ENCODE measurements at places on chromosomes 11 and 22. TPM values are rescaled to one million over a fixed set of nuclear protein-coding genes. Genes with fewer than 3 reads are reported as not detected.

DNA sequence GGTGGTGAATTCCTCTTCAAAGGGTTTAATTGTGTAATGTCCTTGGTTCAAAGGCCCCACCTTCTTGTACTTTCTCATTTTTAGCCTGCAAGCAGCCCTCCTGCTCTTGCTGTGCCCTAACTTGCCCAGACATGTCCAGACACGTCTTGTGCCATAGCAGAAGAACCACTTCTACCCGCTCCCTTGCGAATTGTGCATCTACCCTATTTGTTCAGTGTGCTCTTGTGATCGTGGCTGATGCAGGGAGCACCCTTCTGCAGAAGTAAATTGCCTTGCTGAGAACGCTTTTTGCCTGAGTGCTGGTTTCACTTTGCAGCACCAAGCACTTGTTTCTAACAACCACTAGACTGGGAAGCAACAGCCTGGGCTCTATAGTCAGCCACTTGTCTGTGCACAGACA is 249.4 kb downstream of the SBF2 start:
- DNase-seq: no peak
- no peaks in the 10 kb centered on the region for H3K4me1 ChIP-seq
- no peaks in the 10 kb centered on the region for H3K36me3 ChIP-seq
- no peak overlapping the region for H3K27ac ChIP-seq
- H3K27me3 ChIP-seq: no peaks in the 10 kb centered on the region
- H3K4me3 ChIP-seq: no peak overlapping the region

- no peak overlapping the region for H3K27ac ChIP-seq
- H3K27me3 ChIP-seq: no peaks in the 10 kb centered on the region
- no peak overlapping the region for H3K4me3 ChIP-seq
- H3K4me1 ChIP-seq: peaks cover 62% of the 10 kb centered on the region
Measured at GRCh38 chr11:93526641-93527583, 16.3 kb downstream of the SMCO4 start.

DNA sequence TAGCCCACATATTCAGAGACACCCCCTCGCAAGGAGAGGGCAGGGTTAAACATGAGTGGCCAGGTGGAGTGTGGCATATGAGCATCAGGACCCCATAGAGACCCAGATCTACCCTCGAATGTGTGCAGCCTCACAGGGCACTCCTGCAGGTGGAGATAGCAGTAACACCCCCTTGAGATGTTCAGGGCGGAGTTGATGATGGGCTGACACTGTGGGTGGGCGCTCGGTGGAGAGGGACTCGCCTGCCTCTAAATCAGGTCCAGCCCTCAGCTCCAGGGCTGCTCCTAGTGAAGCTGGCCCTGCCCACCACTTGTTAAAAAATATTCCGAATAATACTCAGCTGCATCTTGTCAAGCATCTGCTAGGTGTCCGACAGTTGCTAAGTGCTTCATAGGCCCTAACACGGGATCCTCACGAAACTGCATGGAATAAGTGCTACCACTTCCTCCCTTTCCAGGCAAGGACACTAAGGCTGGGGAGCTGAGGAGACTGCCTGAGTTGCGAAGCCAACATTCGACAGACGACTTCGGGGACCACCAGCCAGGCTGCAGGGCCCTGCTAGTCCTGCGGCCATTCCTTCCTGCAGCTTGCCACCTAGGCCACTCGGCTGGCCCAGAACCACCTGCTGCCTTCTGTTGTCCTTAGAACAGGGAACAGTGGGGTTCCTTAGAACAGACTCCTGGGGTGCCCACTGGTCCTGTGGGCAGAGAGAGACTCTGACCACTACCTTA is 74.0 kb upstream of the WNT11 start:
- no peaks in the 10 kb centered on the region for H3K4me1 ChIP-seq
- no peak overlapping the region for H3K4me3 ChIP-seq
- H3K27me3 ChIP-seq: no peaks in the 10 kb centered on the region
- no peaks in the 10 kb centered on the region for H3K36me3 ChIP-seq

AQP11 gene
- 0.49 TPM for total RNA-seq

DNA sequence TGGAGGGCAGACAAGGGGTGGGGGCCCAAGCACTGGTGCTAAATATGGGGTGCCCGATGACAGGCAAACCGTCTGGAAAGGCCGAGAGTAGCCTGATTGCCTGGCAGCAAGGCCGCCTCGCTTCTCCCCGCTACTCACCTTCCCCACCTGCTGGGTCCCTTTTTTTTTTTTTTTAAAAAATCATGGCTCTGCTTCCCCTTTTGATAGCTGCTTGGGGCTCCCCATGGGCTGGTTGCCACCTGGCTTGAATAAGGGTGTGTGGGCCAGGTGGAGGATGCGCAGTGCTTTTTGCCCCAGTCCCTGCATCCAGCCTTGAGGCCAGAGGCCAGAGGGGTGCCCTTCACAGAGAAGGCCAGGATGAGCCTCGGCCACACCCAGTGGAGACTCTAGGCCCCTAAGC is 112.0 kb downstream of the ST3GAL4 start:
- peaks cover 64% of the 10 kb centered on the region for H3K4me1 ChIP-seq
- H3K36me3 ChIP-seq: no peaks in the 10 kb centered on the region
- H3K27me3 ChIP-seq: no peaks in the 10 kb centered on the region
- no peak for DNase-seq

DNA sequence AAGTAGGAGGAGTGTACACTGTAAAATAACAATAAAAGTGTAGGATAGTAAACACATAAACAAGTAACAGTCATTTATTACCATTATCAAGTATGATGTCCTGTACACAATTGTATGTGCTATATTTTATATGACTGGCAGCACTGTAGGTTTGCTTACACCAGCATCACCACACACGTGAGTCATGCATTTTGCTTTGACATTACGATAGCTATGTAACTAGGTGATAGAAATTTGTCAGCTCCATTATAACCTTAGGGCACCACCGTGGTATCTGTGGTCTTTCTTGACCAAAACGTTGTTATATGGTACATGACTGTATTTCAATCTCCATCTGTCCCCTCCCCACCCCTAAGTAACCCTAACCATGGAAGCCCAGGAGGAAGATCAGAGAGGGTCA is 1.1 kb downstream of the DNAL4 start:
- no peaks in the 10 kb centered on the region for H3K27me3 ChIP-seq
- H3K27ac ChIP-seq: peak overlapping the region; percentile 88
- H3K4me3 ChIP-seq: peak overlapping the region; percentile 96
- H3K36me3 ChIP-seq: no peaks in the 10 kb centered on the region
- H3K4me1 ChIP-seq: peaks cover 15% of the 10 kb centered on the region

DNA sequence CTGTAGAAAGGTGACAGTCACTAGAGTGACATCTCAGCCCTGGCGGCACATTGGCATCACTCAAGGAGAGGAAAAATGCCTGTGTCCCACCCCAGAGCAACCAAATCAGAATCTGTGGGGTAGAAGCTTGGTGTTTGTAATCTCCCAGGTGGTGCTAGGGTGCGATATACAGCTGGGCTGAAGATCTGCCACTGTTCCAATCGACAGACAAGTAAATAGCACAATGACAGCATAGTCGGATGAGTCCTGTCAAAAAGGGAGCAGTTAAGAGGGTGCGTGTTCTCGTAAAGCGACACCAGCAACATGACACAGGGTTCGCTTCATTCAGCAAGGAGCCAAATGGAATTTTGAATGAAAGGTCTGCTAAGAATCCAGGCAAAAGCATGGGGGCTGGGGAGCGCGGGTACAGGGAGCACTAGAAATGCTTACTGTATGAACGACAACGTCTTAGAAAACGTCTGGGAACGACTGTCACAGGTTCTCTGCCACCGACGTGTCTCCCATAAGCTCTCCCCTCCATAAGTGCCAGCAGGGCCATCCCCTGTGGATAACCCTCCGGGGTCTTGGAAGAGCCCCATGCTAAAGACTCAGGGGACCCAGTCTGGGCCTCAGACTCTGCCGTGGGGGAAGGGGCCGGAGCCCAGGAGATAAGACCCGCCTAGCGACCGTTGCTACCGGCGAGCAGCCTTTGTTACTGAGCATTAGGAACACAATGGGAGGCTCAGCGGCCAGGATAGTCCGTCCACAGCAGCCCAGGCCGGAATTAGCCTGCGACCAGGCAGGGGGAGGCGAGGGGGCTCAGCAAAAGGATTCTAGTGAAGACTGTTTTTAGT is 20.8 kb downstream of the ADA2 start:
- H3K27ac ChIP-seq: peak overlapping the region; percentile 86
- H3K36me3 ChIP-seq: no peaks in the 10 kb centered on the region
- peak overlapping the region; percentile 48 for H3K4me3 ChIP-seq
- no peaks in the 10 kb centered on the region for H3K27me3 ChIP-seq
- DNase-seq: peak; percentile 50

DNA sequence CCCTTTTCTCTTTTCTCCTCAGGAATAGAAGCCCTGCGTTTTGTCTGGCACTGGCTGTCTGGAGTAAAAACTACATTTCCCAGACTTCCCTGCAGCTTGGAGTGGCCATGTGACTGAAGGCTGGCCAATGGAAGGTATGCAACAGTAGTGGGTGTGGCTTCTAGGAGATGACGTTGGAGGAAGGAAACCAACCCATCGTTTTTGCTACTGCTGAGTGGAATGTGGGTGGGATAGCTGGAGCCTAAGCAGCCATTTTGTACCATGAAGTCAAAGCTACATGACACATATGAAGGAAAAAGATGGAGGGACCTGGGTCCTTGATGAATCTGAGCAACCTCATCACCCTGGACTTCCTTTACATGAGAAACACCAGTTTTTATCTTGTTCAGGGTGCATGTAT is 19.6 kb downstream of the FGF3 start:
- H3K27me3 ChIP-seq: no peaks in the 10 kb centered on the region
- DNase-seq: no peak
- no peak overlapping the region for H3K27ac ChIP-seq

- H3K4me3 ChIP-seq: no peak overlapping the region
- H3K27ac ChIP-seq: no peak overlapping the region
- no peak for DNase-seq
- no peaks in the 10 kb centered on the region for H3K27me3 ChIP-seq
Measured at GRCh38 chr11:74418509-74418895, 20.3 kb upstream of the PGM2L1 start.

POU2AF2 gene
- total RNA-seq: not detected

DNA sequence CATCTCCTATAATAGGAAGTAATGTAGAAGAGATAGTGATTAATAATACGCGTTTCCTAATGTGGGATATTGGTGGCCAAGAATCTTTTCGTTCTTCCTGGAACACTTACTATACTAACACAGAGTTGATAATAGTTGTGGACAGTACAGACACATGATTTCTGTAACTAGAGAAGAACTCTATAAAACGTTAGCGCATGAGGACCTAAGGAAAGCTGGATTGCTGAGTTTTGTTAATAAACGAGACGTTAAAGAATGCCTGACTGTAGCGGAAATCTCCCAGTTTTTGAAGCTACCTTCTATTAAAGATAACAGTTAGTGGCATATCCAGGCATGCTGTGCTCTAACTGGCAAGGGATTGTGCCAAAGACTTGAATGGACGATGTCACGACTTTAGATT is 83.3 kb downstream of the GGT1 start:
- no peak overlapping the region for H3K4me3 ChIP-seq
- H3K27ac ChIP-seq: no peak overlapping the region
- no peaks in the 10 kb centered on the region for H3K4me1 ChIP-seq
- DNase-seq: no peak
- no peaks in the 10 kb centered on the region for H3K27me3 ChIP-seq
- H3K36me3 ChIP-seq: no peaks in the 10 kb centered on the region

GGTLC2 gene
- 0.89 TPM for total RNA-seq

DNA sequence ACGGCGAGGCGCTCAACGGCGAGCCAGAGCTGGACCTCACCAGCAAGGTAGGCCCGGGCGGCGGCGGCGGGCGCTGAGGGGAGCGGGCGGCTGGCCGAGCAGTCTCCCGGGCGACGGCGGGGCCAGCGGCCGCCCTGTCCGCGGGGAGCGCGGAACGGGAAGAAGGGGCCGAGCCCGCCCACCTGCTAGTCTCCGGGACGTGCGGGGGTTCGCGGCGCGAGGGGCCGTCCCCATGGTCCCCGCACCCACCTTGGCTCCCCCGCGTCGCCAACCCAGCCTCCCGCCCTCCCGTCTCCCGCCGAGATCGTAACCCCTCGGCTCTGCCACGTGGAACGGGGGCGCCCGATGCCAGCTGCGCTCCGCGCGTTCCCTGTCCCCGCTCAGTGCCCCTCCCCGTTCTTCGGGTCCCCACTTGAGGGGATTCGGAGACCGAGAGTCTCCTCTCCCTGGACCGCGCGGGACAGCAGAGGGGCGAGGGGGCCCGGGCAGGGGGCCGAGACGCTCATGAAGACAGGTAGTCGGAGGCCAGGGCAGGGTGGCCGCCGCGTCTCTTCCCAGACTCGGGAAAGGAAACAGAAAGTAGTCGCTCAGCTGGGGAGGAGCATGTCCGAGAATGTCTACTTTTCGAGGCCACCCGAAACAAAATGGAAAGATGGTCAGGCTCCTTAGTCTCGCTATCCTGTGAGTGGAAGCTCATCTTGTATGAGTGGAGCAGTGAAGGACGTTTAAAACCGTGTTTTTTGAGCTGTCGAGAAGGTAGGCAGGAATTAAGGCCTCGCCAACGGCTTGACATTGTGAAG is 557 bp downstream of the GTPBP1 start:
- H3K27ac ChIP-seq: peak overlapping the region; percentile 94
- H3K27me3 ChIP-seq: no peaks in the 10 kb centered on the region
- peak overlapping the region; percentile 99 for H3K4me3 ChIP-seq

DNA sequence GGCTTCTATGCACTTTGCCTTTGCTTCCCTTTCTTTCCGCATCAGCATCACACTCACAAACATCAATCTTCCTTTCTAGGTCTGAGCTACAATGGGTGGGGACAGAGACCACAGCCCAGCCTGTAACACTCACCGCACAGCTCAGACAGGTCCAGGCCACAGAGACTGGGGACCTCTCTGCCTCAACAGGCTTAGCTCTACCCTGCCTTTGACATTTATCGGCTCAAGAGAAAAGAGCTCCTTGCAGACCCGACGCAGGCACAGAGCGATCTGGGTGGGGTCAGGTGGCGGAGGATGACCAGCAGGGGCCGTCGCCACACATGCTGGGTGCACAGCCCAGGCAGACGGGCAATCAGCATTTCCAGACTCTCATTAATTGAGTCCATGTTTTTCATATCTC is 837.3 kb downstream of the TBC1D22A start:
- no peaks in the 10 kb centered on the region for H3K36me3 ChIP-seq
- H3K4me1 ChIP-seq: no peaks in the 10 kb centered on the region
- no peaks in the 10 kb centered on the region for H3K27me3 ChIP-seq
- H3K27ac ChIP-seq: no peak overlapping the region
- no peak overlapping the region for H3K4me3 ChIP-seq
- DNase-seq: no peak

OR51I1 gene
- total RNA-seq: not detected

SNX15 gene
- total RNA-seq: 16.5 TPM

DNA sequence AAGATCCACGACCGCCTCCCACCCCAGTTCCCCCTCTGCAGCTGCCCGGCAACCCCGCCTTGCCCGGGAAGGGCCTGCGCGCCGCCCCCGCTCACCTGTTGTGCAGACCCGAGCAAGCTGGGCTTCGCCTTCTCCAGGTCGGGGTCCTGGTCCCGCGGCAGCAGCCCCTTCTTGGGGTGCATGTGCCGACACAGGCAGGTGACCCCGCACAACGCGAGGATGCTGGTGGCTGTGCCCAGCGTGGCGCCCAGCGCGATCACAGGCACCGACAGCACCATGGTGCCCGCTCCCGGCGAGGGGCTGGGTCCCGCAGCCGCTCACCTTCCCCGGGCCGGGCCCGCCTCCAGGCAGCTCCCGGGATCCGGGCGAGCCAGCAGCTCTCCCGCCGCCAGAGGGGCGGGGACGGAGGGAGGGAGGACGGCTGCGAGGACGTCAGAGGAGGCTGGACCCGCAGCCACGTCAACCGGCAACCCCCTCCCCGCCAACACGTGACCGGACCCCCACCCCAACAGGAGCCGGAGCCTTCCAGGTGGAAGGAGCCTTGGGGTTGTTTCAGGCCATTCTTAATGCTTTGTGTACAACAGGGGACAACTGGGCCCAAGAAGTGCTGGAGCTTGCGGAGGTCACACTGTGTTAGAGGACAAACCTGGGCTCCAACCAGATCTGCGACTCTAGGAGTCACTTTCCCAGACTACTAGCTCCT is at the start of gene SYT13:
Gene SYT13, minus strand, starts transcription at position 412 of the 703 bp plus-strand sequence. Its CDS starts 134 bp downstream, at position 278.
- peak within 1 kb of the TSS; percentile 6 for H3K4me3 ChIP-seq
- peak; percentile 83 for DNase-seq
- H3K36me3 ChIP-seq: no peaks in the 10 kb centered on the region
